Endothelial cell of umbilical vein (primary cell): ENCODE measurements at places on chromosomes 13 and 19. TPM values are rescaled to one million over a fixed set of nuclear protein-coding genes. Genes with fewer than 3 reads are reported as not detected.

The URAD gene
- polyA plus RNA-seq: not detected in 2 replicates

DNA sequence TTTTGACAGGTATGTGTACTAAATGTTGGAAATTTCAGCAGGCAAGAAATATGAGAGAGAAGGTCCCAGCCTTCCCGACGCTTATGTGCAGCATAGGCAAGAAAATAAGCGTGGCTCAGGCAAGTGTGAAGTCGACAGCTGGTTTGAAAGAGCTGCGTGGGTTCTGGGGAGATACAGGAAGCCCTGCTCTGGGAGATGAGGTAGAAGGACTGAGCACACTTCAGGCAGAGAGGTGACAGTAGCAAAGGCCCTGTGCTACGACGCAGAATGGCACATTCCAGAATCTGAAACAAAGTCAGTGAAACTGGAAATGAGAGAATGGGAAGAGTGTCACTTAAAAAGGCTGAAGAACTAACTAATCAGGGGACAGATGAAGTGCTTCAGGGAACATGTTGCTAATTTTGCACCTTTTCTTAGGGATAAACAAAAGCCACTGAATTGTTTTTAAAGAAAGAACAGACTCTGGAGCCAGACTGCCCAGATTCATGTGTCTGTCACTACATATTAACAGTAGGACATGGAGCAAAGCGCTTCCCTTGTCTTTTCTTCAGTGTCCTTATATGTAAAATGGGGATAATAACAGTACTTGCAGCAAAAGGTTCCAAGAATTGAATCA lies 160.1 kb downstream of the SPRY2 start:
- no peak for DNase-seq

The IL4I1 gene
- 5.0 and 7.4 TPM in 2 replicates for polyA plus RNA-seq

DNA sequence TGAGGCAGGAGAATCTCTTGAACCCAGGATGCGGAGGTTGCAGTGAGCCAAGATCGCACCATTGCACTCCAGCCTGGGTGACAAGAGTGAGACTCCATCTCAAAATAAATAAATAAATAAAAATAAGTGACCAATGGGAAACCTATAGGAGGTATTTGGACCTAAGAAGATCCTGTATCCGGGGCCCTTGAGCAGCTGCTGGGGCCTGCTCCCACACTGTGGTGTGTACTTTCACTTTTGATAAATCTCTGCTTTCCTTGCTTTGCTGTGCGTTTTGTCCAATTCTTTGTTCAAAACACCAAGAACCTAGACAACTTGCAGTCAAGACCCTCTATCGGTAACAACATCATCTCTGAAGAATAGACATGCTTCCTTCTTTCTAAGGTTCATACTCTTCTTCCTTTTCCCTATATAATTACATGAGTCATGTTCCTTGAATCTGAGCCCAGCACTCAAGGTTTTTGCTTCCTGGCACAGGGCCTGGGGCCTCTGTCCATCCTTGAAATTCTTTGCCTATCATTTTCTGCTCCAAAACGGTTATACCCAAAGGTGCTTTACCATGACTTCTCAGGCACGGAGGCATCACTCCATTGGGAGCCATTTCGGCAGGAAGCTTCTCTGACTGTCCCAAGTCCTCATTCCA lies 14.2 kb upstream of the PNMA8C start:
- DNase-seq: peak; percentile 59

GRCh38 chr13:38316129-38316528 lies 33.5 kb upstream of the UFM1 start:
- no peak for DNase-seq

The ZNF628 gene
- 2.0 and 2.5 TPM in 2 replicates for polyA plus RNA-seq

GRCh38 chr13:76741046-76741445 lies 145.2 kb downstream of the KCTD12 start:
- peak; percentile 33 for DNase-seq

- no peak for DNase-seq
These were observed 8.7 kb downstream of the SYMPK start for GRCh38 chr19:45854167-45854778.

The PRX gene
- polyA plus RNA-seq: 0.43 and 0.80 TPM in 2 replicates

GRCh38 chr13:49421391-49421790 lies 22.5 kb downstream of the CAB39L start:
- peak; percentile 3 for DNase-seq

The ZNF578 gene
- polyA plus RNA-seq: 0.40 and 0.46 TPM in 2 replicates

The S1PR4 gene
- polyA plus RNA-seq: 2.5 and 2.8 TPM in 2 replicates

- no peak for DNase-seq
These were observed 674 bp downstream of the BRD4 start for GRCh38 chr19:15331419-15332310.

GRCh38 chr13:110215606-110216005 lies 91.4 kb downstream of the COL4A1 start:
- no peak for DNase-seq

The ZNF534 gene
- polyA plus RNA-seq: not detected in 2 replicates

The LRP3 gene
- polyA plus RNA-seq: 14.3 and 23.6 TPM in 2 replicates
